Left ventricle myocardium inferior (tissue), 1 donor: ENCODE measurements at places on chromosomes 1 and 21. TPM values are rescaled to one million over a fixed set of nuclear protein-coding genes. Genes with fewer than 3 reads are reported as not detected.

The PLA2G2F gene
- not detected for total RNA-seq

The TRIM46 gene
- total RNA-seq: 0.11 TPM

The MYOM3 gene
- total RNA-seq: 440 TPM

DNA sequence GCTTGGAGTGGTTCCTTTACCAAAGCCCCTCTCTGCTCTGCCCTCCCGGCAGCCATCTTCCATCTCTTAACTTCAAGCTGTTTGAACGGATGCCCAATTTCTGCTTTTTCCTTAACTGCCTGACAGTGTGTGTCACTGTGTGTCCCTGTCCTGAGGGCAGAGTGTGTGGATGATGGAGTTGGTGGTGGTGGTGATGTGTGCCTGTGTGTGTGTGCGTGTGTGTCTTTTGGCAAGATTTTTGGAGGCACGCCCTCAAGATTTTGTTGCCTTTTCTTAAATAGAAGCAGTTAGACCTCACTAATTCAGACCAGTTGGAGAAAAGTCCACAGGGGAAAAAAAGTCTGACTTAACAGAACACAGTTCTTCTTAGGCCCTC lies 30.3 kb downstream of the SERTAD4 start:
- no peak for DNase-seq

- DNase-seq: no peak
Observed at GRCh38 chr1:17292299-17293160, 15.5 kb upstream of the PADI4 start.

DNA sequence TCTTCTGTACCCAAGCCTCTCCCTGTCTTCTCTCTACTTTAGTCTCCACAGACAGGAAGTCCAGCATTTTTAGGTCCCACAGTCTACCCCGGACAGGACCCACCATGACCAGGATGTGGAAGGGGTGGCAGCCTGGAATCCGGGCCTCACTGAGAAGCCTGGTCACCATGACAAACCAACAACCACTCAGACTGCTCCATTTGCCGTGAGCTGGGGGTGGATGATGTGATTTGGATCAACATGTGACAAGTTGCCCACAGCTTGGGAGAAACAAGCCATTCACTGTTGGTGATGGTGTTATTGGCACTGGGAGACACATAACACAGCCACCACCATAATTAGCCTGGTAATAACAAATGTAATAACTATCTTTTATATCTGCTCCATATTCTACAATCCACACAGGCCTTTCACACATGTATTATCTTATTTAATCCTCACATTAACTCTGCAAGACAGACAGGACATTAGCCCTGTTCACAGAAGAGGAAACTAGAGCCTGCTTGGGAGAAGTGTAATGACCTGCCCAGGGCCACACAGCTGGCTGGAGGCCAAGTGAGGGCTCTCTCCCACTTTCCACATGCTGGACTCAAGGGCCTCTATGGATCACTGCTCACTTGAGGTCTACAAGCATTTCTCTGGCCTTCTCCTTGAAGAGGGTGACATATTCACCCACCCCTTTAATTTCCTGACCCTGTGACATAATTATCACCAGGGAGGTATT lies 22.9 kb downstream of the MEF2D start:
- no peak for DNase-seq

- no peak for DNase-seq
Observed at GRCh38 chr1:222596696-222597095, 7.0 kb upstream of the TAF1A start.

- no peak for DNase-seq
Observed at GRCh38 chr1:223225481-223225880, 82.4 kb upstream of the TLR5 start.
